ENCODE measurements at places on chromosomes 5 and 9.
A peak's percentile ranks its signal among the peaks of the same experiment; 100 is the strongest.

GRCh38 chr5:38651806-38652205 lies 95.4 kb upstream of the LIFR start:
- DNase-seq, result no peak

DNA sequence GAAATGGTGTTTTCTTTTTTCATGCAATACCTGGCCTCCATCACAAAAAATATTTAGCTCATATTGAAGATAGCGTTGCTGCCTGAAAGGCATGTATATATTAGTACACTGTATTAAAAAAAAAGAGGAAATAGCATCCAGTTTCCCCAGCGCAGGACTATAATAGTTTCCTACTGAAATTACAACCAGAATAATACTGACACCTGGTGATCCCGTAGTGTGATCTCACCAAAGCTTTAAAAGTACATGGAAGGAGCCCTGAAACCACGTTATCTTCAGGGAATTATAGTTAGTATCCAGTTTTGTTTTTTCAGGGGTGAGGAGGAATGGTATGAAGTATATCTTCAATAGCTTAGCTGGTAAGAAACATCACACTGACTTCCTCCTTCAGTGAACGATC lies 264.9 kb downstream of the CD180 start:
- DNase-seq, result no peak

DNA sequence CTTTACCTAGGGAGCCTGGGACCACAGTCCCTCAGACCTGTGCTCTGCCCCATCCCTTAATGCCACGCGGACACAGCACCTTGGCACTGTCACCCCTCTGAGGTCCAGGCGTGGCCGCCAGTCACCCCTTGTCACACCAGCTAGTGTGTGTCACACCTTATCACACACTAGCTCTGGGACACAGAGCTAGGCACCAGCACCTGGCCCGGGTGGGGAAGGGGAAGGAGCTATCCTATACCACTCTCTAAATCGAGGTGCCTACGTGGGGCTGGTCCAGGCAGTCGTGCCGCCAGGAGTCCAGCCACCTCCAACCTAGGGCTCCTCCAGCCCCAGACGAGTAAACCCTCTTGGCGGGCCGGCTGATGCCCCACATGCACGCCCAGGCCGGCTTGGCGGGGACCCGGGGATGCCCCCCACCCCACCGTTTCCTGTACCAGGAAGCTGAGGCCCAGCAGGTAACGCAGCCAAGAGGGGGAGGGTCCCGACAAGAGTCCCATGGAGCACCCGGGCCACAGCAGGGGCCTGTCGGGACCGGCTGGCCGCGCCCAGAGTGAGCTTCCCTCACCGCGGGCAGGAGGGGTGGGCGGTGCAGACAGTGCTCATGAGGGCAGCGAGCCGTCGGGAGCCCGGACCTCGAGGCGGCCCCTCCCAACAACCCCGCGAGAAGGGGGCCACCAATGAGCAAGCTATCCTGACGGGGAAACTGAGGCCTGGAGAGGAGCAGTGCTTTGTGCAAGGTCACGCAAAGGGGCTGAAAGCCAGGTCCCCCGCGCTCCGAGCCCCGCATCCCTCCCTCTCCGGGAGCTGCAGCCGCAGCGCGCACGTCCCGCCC lies 550 bp downstream of the CORO2A start:
- DNase-seq, result peak; percentile 66

DNA sequence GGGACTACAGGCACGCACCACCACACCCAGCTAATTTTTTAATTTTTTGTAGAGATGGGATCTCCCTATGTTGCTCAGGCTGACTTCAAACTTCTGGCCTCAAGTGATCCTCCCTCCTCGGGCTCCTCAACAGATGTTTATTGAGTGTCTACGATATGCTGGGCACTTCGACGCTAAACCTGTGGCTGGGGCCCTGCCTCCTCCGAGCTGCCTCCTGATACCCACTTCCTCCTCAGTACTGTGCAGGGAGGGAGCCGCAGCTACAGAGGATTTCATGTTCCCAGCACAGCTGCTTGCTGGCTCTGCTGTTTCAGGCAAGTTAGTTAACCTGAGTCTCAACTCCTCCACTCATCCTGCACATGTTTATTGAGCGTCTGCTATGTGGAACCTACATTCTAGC lies 9.6 kb downstream of the AIF1L start:
- no peak for DNase-seq

GRCh38 chr5:39216631-39217030 lies 2.7 kb downstream of the FYB1 start:
- DNase-seq, result no peak

- DNase-seq, result no peak
Measured at GRCh38 chr5:143752165-143752850, 59.7 kb upstream of the HMHB1 start.

DNA sequence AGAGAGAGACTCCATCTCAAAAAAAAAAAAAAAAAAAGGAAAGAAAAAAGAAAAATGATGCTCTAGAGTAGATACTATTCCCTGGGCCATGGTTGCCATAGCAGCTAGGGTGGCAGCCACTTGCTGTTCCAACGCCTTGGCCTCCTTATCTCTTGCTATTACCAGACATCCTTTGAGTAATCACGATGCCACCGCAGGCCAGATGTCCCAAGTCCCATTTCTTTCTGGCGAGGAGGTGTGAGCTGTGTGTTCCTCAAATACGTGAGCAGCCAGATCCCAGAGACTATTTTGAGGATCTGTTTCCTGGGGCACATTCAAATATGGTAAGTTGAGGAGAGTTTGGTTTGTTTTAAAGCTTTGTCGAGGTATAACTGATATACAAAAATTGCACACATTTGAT lies 23.4 kb upstream of the GFPT2 start:
- no peak for DNase-seq

DNA sequence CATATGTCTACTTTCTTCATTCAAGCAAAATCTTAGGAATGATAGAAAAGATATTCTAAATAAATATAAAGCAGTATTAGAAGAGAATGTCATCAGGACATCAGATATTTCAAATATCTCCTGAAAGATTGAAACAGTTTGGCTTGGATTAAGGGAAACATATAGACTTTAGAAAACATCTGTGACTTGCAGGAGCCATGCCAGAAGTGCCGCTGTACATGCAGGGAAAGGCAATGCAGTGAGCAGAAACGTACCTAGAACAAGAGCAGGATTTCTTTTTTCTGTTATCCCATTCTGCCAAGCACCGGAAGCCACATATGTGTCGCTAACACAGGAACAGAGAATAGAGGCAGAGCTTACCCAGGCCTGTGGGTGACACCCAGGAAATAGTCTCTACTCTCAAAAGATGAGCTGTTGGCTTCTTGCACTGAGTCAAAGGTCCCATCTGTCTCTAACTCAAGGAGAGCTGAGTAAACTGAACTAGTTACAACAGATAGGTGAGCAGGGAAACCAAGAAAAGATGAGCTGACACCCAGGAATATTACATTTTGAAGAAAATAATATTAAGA lies 5.8 kb downstream of the ADAMTS19 start:
- DNase-seq, result no peak

DNA sequence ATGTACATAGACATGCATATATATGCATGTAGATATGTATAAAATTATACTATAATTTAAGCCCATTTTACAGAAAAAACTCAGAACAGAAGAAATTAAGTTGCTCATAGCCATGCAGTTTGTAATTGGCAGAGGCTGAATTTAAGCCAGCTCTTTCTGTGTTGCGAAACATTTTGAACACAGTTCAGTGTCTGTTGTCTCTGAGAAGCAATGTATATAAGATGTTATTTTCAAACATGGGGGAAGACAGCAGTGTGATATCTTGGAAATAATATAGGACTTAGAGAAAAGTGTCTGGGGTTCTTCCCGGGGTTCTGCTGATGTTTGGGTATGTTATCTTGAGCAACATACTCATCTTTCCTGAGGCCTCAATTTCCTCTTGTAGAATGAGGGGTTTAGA lies 37.6 kb downstream of the SVEP1 start:
- DNase-seq, result no peak

DNA sequence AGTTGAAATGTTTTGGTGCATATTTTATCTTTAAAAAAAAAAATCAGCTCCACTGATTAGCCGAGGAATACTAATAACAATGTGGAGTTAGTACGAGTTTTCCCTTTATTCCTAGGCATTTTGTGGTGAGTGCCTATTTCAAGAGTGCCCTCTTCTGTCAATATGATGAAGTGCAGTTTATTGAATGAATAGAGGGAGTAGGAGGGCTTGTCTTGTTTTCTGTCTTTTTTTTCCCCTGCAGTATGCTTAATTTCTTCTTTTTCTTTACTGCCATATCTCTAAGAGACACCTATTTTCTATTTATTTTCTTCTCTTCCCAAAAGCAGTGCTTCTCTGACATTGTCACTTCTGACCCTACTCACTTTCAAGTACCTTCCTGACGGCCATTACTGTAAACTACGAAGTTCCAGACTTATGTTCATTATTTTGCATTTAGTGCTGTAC lies 169.6 kb upstream of the PITX1 start:
- no peak for DNase-seq

DNA sequence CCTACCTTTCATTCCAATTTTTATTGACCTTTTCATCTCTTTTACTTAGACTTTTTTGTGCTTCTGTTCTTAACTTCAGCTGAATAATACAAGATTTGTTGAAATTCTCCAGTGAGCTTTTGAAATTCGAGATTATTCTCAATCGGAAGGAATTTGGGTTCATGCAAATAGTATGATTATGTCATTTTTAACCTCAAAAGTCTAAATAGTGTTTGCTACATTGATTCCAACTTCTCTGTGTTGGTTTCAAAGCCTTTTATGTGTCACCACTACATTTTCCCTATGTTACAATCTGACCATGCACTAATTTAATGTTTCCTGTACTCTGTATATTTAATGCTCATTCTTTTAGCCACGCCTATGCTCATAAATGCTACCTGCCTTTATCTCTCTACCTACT lies 44.1 kb downstream of the VPS13A start:
- no peak for DNase-seq

DNA sequence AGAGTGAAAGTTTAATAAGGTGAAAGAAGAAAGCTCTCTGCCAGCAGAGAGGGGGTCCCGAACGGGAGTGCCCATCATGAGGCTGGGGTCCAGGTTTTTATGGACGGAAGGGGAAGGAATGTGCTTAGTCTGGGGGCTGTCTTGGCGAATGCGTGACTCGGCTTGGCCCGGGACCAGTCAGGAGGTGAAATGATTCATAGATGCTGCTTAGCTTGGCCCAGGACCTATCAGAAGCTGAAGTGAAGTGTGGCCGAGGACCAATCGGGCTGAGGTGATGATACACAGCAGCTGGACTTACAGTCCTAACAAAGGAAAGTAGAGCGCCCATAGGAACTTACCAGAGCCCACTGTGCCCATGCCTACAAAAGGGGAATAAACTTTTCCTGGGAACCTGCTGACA lies 3.9 kb upstream of the FKTN start:
- peak; percentile 65 for DNase-seq

DNA sequence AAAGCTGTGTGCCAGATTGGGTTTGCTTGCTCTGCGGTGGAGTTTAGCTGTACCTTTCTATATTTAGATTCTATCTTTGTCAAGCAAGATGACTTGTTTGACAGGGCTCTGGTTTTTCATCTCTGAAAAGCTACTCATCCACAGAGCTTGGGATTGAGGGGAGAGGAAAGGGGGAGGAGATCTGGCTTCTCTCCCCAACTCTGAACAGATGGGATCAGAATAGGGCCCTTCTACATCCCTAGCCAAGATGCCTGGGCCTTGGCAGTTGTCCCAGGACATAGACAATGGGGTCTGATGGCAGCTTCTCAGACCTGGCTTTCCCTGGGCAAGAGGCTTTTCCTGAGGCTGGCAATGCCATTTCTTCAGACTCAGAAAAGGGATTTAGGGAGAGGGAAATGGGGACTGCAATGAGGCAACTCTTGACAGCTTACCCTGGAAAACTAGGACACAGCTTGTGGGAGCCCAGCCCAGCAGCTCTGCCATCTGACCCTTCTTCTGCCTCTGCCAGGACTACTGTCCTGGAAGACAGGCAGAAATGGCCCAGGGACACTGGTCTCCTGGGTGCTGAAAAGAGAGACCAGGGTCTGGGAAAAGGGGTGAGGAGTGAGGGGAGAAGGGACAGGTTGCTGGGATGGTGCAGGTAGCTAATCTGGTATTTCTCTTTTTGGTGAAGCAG lies 50.2 kb upstream of the ASTN2 start:
- DNase-seq, result no peak

DNA sequence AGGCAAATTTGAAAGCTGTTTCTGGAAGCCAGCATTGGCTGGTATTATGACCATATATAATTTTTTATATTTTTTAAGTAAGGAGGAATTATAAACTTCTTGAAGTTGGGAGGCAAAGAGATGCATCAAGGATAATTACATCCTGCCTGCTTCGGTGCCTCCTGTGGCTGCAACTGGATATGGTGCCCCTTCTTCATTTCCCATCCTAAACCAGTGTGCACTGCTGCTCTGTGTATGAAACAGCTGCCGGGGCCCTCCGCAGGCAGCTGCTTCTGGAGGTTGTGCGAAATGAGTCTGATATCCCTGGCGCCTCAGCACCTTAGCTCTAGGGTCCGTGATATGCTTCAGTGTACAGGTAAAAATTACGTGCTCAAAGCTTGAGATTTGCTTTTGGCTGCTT lies 304.2 kb downstream of the ENC1 start:
- no peak for DNase-seq

- DNase-seq, result no peak
Measured at GRCh38 chr5:112551419-112552032, 132.4 kb upstream of the EPB41L4A start.

DNA sequence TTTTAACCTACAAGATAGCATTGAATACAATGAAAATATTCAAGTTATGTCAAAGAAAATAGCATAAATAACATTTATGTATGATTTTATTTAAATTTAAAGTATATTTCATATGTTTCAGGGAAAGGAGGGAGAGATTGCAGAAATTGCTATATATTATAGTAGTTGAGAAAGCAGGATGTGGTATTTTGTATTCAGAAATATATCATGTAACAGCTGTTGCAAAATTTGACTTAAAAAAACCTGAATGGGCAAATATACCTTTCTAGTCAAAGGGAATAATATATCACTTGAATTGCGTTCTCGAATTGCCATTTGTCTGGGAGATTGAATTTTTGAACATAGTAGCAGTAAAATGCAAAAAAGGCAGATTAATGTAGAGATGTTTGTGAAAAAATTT lies 80.6 kb downstream of the PAM start:
- DNase-seq, result no peak

DNA sequence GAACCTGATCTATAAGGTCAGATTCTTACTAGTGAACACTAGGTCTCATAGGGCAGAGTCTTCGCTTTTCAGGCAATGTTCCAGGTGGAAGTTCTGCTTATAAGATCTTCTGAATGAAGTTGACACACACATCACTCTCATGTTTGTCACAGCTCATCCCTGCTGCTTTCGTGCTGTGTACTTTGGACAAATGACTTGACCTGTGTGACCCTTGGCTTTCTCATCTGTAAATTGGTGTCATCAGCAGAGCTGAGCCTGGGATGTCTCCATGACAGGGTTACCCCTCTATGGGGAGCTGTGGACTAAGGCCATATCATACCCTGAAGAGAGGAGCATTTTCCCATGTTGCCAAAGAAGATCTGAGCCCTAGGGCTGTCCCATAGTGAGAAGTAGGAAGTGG lies 2.8 kb downstream of the DELE1 start:
- no peak for DNase-seq

Data from right cardiac atrium (tissue), 5 donors.